NCI-H774 (cell line): ENCODE measurements at places on chromosomes 5 and 9.

DNA sequence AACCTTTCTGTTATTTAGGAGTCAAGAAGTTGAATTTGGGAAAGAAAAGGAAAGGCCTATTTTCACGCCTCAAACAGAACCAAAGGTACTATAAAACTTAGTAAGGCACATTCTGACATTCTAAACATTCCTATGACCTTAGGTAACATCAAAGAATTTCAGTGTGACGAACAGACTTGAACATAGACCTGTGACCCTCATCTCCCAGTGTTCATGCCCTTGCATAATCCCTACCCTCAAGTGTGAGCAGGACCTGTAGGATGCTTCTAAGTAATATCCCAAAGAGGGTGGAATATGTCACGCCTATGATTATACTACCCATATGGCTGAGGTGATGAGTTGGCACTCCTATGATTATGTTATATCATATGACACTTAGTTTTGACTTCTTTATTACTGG is 540.9 kb downstream of the KIF4B start:
- DNase-seq: no peak

- DNase-seq: no peak
Observed at GRCh38 chr5:137148159-137148558, 351.0 kb downstream of the SPOCK1 start.

- no peak for DNase-seq
Observed at GRCh38 chr5:149129181-149129580, 12.1 kb upstream of the ABLIM3 start.

DNA sequence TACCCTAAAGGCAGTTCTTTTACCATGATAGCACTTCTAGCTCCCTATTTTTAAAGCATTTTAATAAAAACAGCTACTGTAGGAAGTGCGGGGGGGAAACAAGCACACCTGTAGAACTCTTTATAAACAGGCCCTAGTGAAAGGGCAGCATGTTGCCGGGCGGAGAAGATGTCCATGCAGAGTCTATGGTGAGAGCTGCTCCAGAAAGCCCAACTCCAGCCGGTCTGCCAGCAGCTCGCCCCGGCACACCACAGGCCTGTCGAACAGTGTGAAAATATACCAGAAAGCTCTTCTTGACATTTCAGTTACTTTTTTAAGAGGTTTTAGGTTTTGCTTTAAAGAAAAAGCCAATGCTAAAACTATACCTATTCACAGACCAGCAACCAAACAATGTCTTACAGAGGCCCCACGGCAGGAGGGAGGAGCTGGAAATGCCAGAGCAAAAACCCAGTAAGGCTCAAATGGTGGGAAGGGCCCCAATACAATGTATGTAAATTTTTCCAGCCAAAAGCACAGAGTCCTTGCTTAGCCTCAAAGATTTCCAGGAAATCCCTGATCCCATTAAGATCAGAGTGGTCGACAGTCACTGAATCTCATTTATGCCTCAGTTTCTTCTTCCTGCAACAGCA is 121.2 kb downstream of the SAXO1 start:
- no peak for DNase-seq

- DNase-seq: peak; percentile 67
Observed at GRCh38 chr5:35924950-35925722, 13.3 kb downstream of the CAPSL start.

DNA sequence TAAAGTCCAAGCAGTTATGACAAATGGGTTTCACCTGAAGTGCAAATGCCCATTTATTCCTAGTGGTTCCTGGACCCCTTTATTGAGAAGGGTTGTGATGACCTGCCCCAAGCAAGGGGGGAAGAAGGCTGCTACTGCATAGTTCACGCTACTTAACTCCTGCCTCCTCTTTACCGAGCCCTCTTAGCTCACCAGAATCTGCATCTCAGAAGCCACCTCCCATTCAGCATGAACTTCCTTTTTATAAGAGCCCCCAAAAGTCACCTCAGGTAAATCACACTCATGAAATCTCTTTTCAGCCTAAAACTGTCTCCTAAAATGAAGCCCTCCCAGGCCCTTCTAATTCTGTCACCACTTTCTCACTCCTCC is 26.6 kb upstream of the C9orf72 start:
- DNase-seq: no peak

DNA sequence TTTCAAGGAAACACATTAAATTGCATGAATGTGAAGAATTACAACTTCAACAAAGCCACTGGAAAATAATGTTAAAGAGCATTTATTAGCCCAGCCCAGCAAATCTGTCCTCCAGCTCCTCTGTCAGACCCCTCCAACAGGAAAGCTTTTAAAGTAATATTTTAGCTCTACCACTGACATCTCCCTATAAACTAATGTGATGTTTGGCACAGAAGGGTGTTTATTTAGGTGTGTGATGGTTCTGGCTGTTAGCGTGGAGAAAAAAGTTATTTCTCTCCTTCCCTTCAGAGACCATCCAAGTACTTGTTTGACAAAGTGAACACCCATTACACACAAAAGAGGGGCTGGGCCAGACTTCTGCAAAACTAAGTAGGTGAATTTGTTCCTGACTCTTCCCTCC is 111.9 kb upstream of the TARS1 start:
- no peak for DNase-seq

DNA sequence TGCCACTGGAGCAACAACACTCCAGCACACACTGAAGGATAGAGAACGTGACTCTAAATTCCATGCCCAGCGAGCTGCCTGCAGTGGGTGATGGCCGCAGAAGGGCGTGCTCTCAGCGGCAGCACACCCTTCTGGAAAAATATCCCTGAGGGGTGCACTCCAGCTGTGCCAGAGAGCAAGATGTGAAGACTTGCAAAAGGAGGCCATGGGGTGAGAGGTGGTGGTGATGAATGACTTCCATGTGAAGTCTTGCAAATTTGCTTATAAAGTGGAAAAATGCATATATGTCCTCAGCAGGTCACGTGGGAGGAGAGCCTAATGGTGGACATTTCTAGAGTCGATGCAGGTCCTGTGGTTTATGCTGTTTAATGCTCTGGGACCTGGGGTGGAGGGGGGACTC is 39.8 kb upstream of the COL5A1 start:
- no peak for DNase-seq
